ENCODE measurements at places on chromosomes 16 and 17. TPM values are rescaled to one million over a fixed set of nuclear protein-coding genes. Genes with fewer than 3 reads are reported as not detected.

The KRT24 gene
- not detected for total RNA-seq

DNA sequence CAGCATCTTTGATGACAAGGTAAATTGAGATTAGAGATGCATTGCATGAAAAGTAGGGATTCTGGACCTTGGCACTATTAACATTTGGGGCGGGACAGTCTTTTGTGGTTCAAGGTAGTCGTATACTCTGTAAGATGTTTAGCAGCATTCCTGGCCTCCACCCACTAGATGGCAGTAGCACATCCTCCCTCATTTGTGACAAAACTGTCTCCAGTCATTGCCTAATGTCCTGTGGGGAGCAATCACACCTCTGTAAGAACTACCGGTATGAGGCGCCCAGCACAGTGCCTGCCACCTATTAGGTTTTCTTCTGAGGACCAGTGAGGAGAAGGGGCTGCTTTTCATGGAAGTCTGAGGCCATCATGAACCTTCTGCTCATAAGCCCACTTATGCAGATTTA lies 180.8 kb downstream of the RBFOX1 start:
- DNase-seq: no peak

The ATP2C2 gene
- 17.1 TPM for total RNA-seq

- no peak for DNase-seq
Observed at GRCh38 chr17:74117087-74117698, 86.3 kb upstream of the RPL38 start.

DNA sequence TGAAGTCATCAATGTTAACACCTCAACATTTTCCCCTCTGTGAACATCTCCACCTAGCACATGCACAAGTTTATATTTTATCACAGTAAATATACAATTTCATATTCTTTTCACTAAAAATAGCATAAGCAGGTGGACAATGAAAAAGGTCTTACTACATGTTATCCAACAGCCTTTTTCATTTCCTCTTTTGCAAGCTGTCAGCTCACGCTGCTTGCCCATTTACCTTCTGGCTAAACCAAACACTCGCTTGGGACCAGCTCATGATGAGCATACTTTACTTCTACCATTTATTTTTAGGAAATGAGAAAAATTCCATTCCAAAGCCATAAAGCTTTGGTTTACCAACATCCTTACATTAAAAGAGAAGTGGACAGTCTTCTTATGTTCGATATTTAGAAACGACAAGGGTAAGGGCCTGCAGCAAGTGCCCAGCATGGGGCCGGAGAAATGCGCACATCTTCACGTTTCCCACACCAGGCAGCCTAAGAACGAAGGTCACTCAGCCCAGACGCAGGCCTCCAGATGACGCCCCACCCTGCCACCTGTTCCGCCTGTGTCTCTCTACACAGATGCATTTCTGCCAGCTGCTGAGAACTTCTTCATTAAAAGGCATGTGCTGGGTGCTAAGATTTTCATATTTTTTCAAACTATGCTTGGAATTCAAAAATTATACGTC lies 13.9 kb downstream of the SNN start:
- DNase-seq: no peak

GRCh38 chr17:7541074-7541621 lies 7.7 kb upstream of the TNFSF12 start:
- DNase-seq: no peak

- no peak for DNase-seq
Observed at GRCh38 chr16:88982286-88983084, 5.5 kb upstream of the CBFA2T3 start.

The TPSG1 gene
- total RNA-seq: not detected

GRCh38 chr17:76547642-76548202 lies 7.9 kb downstream of the PRCD start:
- no peak for DNase-seq

DNA sequence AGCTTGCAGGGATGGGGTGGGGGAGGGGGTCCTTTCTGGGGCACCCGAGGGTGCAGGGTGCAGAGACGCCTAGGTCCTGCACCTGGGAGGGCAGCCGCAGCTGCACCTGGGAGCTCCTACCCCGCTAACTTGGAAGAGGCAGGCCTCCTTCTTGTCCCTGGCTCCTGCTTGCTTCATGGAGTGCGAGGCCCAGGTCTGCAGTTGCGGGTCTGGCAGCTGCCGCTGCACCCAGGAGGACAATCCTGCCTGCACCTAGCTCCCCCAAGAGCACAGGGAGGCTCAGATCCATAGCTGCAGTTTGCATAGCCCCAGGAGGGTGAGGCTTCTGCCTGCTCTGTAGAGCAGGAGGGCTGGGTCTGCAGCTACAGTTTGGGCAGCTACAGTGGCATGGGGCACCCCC lies 26.6 kb downstream of the GNGT2 start:
- DNase-seq: no peak

GRCh38 chr16:3009568-3010390 lies 2.9 kb upstream of the CLDN9 start:
- no peak for DNase-seq

- no peak for DNase-seq
Observed at GRCh38 chr16:35214840-35215239, 1755.4 kb downstream of the TP53TG3F start.

The CA7 gene
- total RNA-seq: not detected

The AKTIP gene
- 29.5 TPM for total RNA-seq

GRCh38 chr17:45131616-45132319 lies 547 bp downstream of the PLCD3 start:
- DNase-seq: no peak

The MAPK8IP3 gene
- total RNA-seq: 46.9 TPM

- DNase-seq: no peak
Observed at GRCh38 chr17:79401704-79402674, 208.9 kb downstream of the RBFOX3 start.

- no peak for DNase-seq
Observed at GRCh38 chr16:57648581-57649442, 19.3 kb upstream of the ADGRG3 start.

The KCNJ18 gene
- total RNA-seq: not detected

The ZG16 gene
- not detected for total RNA-seq

- DNase-seq: no peak
Observed at GRCh38 chr17:40122136-40122998, 596 bp downstream of the MSL1 start.

DNA sequence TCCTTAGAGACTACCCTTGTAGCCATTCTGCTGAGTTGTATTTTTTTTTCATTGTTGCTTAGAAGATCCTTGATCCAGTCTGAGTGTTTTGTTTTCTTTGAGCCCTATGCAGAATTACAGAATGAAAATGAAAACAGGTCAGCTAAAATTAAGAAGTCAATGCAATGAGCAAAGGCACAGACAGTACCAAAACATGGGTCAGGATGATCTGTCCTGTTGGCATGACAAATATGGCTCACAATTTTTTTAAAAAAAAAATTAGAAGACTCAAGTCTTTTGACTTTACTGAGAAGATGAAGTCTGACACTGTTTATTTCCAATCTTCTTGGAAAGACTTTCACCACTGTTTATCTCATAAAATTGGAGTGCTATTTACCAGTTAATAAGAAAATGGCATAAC lies 32.4 kb downstream of the KCNJ16 start:
- no peak for DNase-seq

GRCh38 chr17:70096861-70097260 lies 21.8 kb downstream of the KCNJ16 start:
- DNase-seq: no peak

The FBF1 gene
- total RNA-seq: 7.3 TPM

The SOX15 gene
- total RNA-seq: 1.8 TPM

DNA sequence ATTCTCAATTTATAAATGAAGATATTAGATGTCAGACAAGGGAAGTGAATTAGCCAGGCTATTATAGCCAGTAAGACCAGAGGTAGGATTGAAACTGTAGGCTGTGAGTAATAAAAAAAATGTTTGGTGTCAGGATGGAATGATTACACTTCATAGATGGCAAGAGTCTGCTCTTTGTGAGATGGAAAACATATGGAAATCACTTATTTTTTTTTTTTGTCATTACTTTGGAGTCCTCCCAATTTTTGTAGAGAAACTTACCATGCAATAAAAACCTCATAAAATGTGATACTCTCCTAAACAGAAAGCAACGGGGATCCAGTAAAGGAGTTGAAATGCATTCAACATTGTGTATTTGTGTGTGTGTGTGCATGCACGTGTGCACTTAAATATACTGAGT lies 532.7 kb upstream of the CDH8 start:
- no peak for DNase-seq

GRCh38 chr17:63193827-63194226 lies 227.8 kb downstream of the TANC2 start:
- DNase-seq: no peak

GRCh38 chr17:50280068-50280467 lies 5.8 kb downstream of the TMEM92 start:
- DNase-seq: no peak

The CDK12 gene
- total RNA-seq: 38.7 TPM

The NPB gene
- total RNA-seq: 1.9 TPM

- DNase-seq: no peak
Observed at GRCh38 chr16:27406511-27407128, 4.6 kb downstream of the IL21R start.

DNA sequence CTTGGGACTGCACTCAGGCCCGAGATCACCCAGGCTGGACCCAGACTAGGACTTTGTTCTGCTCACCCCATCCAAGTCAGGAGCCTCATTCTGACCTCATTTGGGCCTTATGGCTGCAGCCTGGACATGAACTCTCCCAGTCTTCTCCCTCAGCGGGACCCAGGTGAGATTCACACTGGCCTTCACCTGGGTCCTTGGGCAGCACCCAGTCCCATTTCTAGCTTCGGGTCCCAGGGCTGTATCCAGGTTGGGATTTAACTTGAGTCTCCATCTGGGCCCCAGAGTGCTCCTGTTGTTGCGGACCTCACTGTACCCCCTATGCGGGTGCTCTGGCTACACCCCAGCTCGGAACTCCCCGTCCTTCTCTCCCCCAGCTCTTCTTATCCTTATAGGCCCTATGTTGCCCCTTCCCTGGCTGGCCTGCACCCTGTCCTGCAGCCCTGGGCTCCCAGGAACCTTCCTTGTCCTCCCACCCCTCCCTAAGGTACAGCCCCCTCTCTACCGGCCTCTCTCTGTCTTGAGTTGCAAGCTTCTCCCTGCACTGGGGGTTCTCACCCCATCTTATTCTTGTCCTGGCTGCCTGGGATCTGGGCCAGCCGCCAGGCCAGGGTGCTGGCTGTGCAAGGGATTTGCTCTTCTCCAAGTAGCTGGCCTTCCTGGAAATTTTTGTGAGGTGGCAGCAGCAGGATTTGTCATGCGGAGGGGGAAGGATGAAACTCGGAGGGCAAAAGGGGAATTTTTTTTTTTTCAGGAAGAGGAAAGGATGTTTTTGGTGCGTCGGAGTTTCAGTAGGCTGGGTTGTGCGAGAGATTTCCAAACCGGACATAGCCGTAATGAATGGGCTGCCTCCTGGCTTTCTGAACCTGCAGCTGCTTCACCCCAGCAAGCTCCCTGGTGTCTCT lies 904 bp downstream of the MAP2K3 start:
- no peak for DNase-seq

DNA sequence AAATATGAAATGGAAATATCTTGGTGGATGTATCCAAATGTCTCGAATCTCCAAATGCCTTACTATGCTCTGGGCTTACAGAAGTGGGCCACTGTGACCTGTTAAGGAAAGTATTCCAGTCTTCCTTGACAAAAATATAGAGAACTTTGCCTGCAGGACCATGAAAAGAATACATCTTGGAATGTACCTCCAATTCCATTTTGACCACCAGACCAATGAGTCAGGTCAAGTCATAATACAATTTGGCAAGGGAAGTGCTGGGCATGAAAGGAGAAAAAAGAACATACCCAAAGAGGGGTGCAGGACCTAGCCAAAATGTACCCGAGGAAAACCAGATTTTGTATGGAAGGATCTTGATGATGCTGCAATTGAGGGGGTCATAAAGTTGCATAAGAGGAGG lies 1153.7 kb upstream of the GOT2 start:
- no peak for DNase-seq

DNA sequence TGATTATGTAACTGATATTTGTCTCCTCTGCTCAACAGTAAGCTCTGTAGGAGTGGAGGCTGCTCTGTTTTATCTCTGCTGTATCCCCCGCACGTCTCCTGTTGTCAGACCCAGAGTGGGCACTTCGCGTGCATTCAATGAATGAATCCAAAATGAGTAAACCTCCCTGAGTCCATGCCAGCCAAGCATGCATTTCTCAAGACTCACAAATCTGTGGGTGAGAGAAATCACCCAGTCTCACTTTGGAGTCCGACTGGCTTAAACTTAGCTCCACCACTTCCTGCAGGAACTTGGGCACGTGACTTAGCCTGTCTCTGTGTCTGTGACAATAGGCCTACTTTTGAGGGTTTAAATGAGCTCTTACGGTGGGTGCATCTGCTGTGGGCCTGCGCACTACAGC lies 3.7 kb downstream of the PNPO start:
- DNase-seq: no peak

The KRTAP9-4 gene
- not detected for total RNA-seq

The CCL16 gene
- total RNA-seq: not detected

DNA sequence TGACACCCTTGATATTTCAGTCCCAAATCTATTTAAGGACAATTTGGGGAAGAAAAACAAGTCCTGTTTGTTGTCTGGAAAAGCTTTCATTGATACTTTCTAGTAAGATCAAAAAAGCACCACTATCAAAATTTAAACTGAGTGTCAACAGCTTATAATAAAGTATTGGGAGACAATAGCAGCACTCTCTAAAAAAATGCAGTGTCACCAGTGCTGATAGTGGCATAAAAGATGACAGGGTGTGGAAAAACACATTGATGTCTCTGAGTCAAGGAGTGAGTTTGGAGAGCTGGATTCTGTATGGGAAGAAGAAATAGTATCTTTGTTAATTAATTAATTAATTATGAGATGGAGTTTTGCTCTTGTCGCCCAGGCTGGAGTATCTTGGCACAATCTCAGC lies 8.3 kb upstream of the TOM1L1 start:
- no peak for DNase-seq

All from kidney epithelial cell (primary cell).